Mucosa of gallbladder (tissue), 1 donor: ENCODE measurements at places on chromosomes 1 and 21.

GRCh38 chr1:239353536-239353935 lies 32.8 kb upstream of the CHRM3 start:
- peak; percentile 12 for DNase-seq

DNA sequence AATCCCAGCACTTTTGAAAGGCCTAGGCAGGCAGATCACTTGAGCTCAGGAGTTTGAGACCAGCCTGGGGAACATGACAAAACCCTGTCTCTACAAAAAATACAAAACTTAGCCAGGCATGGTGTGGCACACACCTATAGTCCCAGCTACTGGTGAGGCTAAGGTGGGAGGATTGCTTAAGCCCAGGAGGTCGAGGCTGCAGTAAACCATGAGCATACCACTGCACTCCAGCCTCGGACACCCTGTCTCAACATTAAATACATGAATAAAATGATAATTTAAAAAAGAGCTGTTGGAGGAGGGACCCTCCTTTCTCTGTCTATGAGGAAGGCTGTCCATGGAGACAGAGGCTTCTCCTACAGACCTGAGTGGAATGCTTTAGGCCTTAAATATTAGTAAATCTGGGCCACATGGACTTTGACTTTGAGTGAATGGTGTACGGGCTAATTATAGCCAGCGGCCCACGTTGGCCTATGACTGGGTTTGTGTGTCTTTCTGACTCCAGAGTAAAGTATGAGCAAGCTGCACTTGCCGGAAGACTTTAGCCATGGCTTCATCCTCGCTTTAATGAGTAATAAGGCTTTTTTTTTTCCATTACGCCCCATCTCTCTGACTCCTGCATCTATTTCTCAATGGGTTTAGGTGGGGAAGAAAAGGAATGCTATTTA lies 21.3 kb downstream of the RAB3B start:
- DNase-seq, result peak; percentile 74

DNA sequence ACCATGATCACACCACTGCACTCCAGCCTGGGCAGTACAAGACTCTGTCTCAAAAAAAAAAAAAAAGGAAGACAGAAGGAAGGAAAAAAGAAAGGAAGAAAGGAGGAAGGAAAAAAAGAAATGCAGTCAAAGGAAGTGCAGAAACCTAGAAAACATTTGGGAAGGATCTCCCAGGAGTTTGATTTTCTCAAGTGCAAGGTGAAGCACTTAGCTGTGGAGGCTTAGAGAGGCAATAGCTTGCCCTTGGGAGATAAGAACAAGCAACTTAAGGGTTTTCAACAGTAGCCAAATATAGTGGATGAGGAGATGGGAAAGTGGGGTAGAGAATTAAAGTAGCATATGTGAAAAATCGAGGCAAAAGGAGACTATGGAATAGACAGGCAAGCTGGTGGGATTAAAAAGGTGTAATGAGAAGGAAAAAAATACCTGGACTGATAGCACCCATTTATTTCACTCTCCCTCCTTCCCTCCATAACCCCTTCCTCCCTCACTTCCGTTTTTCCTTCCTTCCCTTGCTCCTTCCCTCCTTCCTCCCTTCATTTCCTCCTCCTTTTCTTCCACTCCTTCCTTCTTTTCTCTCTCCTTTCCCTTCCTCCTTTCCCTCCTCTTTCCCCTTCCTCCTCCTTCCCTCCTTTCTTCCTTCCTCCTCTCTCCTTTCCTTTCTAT lies 6.8 kb upstream of the FAM89A start:
- DNase-seq, result no peak

GRCh38 chr1:115854005-115854404 lies 13.1 kb upstream of the NHLH2 start:
- DNase-seq, result no peak

DNA sequence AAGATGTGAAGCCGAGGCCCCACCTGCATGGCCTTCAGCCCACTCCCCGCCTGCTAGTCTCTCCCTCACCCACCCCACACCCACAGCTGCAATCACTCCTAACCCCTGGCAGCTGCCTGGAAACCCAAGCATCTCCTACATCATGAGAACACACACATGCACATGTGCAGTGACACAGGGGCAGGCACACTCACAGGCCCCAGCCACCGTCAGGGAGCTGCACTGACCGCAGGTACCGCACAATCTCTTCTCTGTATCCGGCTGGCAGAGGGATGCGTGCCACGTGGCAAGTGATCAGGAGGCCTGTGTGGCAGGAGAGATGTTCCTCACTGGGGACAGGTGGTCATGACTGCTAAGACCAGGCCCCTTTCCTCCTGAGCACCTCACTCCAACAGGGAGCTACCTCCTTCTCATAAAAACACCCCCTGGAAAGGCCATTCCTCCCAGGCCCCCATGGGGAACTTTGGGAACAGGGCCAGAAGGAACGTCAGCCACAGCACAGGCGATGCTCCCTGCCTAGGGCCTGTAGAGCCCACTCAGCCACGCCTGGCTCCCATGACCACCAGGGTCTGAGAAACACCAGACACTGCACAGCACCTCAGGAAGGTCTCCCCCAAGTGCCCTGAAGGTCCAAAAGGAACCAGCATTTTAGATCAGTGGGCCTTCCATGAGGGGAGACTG lies 6.0 kb downstream of the LSS start:
- DNase-seq, result no peak

DNA sequence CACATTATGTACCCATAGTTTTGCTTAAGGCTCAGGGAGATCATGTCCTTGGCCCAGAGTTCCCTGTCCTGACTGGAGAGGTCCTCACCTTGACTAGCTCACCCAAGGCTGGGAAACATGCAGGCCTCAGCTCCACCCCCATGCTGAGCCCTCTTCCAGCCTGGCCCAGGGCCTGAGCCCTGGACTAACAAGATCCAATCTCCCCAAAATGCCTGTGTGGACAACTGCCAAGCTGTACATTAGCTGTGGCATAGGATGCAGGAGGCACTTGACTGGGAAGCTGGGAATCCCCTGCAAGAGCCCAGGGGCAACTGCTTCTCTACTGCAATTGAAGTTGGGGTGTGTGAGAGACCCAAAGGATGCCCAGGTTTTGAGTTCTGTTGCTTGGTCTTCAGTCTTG lies 2.1 kb downstream of the LINGO4 start:
- no peak for DNase-seq

GRCh38 chr1:30754684-30755171 lies 2.8 kb downstream of the LAPTM5 start:
- DNase-seq, result no peak

- DNase-seq, result no peak
These were observed 193.9 kb downstream of the FMN2 start for GRCh38 chr1:240285540-240285939.

DNA sequence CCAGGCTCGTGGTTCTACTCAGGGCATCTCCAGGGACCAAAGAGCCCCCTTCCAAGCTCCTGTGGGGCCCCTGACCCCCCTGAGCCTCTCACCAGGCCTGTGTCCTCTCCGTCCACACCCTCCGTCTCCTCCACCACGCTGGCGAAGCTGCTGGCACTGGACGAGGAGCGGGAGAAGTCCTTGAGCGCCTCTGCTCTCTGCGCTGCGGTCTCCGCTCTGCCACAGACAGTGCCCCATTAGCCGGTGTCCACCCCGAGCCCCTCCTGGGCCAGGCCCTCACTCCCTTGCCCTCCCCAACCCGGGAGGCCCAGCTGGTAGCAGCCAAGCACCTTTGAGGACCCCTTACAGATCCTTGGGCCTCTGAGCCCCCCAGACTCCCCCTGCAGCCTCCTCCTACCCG lies 69.8 kb downstream of the RAP1GAP start:
- no peak for DNase-seq

DNA sequence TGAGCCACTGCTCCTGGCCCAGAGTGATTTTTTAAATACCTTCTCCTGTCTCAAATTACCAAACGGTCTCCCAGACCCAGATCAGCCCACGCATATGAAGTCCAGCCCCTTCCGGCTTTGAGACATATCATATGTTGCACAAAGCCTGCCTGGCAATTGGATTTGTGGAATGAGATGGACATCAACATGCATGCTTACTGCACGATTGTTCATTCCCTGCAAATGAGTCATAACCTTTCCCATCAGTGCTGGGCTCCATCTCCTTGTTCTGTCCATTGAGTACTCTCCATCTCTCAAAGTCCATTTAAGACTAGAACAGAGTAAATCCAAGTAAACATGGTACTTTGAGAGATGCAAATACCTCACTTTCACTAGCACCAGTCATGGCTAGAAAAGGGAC lies 612.2 kb upstream of the USP24 start:
- DNase-seq, result peak; percentile 16

- no peak for DNase-seq
These were observed 43.0 kb upstream of the TMEM61 start for GRCh38 chr1:54937469-54937868.
